ENCODE measurements at places on chromosomes 7 and 10.

DNA sequence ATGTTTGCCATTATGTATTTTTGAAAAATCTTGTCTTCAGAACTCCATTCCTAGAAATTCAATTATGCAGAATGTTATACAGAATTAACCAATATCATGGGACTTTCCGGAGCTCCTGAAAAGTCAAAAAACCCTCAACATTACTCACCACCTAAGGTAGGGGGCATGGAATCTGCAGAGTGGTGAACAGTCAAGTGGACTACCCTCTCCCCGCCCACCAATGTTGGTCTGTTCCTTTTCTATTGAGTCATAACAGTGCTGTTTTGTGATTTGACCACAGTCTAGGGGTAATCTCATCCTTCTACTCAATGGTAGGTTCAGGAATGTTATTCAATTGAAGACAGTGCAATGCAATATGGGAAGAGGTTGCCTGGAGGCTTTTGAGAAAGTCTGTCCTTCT is 130.5 kb upstream of the HABP2 start:
- DNase-seq, result no peak

GRCh38 chr10:97782455-97783228 is 10.8 kb upstream of the SFRP5 start:
- DNase-seq, result no peak

DNA sequence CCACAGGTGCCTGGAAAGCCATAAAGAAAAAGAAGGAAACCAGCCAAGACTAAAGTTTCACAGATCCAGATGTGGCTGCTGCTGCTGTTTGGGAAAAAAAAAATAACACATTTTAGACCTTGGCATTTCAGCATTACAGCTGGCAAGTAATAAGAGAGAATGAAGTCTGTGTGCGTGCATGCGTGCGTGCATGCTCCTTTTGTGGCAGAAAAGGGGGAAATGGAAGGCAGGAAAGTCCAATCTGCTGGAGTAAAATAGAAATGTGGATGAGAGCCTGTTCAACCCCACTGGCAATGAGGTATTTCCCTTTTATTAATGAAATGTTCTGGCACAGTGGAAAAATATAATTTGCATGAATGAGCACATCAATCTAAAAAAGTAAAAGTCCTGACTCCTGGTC is 137.0 kb upstream of the SEMA3A start:
- DNase-seq, result no peak

DNA sequence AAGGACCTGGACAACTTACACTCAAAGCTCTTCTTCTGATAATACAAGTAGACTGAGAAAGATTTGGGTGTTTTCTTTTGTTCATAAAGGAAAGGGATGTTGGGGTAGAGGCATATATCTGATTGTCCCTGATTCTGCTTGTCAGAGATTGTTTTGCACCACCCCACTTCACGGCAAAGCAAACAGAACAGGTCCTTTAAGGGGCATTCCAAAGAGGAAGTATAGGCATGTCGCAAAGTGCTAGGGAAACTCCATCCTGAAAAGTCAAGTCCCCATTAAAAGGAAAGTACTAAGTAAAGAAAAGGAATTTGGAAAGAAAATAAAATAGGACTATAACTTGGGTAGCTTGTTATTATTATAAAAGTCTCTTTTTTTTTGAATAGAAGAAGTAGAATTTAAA is 233.0 kb downstream of the DNAJB9 start:
- DNase-seq, result no peak

GRCh38 chr7:37409461-37409860 is 39.2 kb downstream of the ELMO1 start:
- DNase-seq, result no peak

DNA sequence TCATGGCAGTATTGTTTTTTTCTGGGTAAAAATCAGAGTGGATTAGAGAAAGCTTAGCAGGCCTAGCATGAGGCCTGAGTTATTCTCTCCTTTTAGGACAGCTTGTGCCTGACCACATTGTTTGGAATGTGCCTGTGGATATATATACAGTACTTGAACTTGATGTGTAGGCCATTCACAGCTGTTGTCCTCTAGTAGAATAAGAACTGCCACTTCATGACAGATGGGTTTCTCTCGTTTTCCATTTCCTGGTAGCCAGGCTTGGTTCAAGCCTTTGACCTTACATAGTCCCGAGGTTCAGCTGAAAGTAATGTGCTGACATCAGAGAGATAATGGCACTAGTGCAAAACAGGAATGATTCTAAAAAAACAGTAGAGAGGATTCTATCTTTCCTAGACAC is 473.9 kb downstream of the AUTS2 start:
- DNase-seq, result no peak

- no peak for DNase-seq
These were observed 18.1 kb downstream of the SHH start for GRCh38 chr7:155794196-155794595.

DNA sequence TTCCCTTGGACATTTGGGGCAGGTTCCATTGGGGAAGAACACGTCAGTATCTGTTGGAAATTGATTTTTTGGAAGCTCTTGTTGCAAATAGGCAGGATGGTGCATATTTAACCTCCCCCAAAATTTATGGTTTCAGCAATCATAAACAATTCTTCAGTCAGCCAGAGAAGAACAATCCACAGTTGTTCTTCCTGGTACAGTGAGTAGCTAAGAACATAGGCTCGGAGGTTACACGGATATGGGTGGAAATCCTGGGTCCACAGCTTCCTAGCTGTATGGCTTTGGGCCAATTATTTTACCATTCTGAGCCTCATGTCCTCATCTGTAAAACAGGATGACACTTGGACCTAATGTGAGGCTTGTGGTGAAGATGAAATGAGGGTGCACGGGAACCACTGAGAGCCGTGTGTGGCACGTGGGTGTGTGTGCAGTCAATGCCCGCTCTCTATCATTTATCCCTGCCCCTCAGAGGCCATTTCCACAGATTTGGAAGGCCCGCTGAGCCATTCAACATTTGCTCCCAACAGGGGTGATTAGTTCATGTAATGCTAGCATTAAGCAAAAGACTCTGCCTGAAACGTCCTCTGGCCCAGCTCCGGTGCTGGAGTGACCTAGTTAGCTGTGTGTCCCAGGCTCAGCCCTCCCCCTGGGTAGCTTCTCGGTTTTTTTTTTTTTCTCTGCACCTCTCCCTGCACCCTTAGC is 9.7 kb downstream of the CAMK1D start:
- DNase-seq, result peak; percentile 16

GRCh38 chr7:43905209-43905946 is 1.0 kb downstream of the URGCP start:
- DNase-seq, result no peak

DNA sequence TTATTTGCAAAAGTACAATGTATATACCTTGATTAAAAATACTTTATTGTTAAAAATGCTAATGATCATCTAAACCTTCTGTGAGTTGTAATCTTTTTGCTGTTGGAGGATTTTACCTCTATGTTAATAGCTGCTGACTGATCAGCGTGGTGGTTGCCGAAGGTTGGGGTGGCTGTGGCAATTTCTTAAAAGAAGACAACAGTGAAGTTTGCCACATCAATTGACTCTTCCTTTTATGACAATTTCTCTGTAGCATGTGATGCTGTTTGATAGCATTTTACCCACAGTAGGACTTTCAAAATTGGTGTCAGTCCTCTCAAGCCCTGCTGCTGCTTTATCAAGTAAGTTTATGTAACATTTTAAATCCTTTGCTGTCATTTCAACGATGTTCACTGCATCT is 16.9 kb upstream of the ENTPD1 start:
- no peak for DNase-seq

- DNase-seq, result no peak
These were observed 373.3 kb upstream of the PRKCQ start for GRCh38 chr10:6953271-6953801.

- DNase-seq, result no peak
These were observed 4.8 kb downstream of the LAMB1 start for GRCh38 chr7:107998150-107998549.

DNA sequence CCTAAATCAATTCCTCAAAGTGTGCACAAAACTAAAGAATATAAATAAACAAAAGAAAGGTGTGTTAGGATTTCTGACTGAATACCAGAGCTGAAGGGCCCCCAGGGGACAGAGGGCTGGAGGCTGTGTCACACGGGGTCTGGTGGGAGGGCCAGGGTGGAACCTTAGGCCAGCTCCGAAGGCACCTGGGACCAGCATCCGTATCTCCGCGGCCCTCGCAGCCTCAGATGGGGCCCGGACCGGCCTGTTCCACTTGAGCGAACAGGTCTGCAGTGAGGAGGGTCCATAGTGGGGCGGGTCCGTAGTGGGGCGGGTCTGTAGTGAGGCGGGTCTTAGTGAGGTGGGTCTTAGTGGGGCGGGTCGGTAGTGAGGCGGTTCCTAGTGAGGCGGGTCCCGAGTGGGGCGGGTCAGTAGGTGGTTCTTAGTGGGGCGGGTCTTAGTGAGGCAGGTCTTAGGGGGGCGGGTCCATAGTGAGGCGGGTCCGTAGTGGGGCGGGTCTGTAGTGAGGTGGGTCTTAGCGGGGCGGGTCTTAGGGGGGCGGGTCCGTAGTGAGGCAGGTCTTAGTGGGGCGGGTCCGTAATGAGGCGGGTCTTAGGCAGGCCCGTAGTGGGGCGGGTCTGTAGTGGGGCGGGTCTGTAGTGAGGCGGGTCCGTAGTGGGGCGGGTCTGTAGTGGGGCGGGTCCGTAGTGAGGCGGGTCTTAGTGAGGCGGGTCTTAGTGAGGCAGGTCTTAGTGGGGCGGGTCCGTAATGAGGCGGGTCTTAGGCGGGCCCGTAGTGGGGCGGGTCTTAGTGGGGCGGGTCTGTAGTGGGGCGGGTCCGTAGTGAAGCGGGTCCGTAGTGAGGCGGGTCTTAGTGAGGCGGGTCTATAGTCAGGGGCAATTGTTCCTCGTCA is 15.1 kb downstream of the GPR146 start:
- DNase-seq, result no peak

DNA sequence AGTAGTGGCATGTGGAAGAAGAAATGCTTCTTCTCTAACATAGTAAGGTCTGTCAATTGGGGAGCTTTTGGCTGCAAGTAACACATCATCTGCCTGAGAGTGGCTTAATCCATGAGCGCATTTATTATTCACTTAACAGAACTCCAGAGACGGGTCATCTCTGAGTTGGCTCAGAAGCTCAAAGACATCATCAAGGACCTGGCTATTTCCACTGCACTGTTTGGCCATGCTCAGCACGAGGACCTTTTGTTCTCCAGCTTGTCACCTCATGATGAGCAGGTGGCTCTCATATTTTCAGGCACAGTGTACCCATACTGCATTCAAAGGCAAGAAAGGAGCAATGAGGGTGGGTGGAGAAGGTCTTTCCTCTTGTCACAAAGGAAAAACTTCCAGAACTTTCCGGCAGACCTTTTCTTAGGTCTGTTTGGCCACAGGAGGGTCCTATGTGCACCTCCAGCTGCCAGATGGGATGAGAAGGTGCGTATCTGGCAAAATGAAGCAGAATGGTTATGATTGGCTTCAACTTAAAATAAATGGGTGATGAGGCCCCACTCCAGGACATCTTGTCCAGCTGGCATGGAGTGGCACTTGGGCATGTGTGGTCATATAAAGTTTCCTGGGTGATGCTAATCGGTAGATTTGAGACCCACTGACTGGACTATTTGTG is 55.6 kb upstream of the SHH start:
- DNase-seq, result no peak

DNA sequence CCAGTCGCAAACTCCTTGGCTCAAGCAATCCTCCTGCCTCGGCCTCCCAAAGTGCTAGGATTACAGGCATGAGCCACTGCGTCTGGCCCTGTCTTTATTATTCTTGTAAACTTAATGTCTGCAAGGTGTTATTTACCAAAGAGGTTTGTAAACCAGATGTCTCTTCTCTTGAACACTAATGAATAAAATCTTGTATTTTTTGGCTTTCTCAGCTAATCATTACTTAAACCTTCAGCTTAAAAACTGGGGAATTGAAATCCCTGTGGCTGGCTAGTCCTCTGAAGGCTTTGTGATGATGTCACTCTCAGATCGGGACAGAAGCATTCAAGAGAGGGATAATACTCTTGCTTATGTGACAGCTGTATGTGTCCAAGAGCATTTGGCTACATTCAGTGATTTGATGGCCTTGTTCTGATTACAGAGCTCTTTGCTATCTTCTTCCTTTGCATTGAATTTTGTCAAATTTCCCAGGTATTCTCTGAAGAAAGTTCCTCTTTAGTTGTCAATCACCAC is 130.3 kb downstream of the BICC1 start:
- no peak for DNase-seq

DNA sequence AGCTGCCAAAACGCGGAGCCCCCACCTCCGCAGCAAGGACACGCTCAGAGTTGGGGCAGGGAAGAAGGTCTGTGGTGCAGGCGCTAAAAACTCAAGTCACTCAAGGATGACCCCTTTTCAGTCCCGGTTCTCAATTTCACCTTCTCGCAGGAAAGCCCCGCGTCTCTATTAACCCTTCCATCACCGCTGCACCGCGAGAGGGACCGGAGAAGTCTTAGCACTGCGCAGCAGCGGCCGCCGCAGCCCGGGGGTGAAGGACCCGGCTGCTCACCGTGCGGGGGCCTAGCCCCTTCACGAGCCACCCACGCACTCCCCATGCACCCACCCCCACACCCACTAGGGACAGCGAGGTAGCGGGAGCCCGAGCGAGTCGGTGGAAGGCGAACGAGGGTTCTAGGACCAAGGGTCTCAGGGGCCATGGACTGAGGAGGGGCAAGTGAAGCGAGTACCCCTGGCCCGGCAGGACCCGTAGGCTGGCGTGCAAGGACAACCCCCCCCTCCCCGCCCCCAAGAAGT is 162.9 kb downstream of the SH3PXD2A start:
- peak; percentile 35 for DNase-seq

DNA sequence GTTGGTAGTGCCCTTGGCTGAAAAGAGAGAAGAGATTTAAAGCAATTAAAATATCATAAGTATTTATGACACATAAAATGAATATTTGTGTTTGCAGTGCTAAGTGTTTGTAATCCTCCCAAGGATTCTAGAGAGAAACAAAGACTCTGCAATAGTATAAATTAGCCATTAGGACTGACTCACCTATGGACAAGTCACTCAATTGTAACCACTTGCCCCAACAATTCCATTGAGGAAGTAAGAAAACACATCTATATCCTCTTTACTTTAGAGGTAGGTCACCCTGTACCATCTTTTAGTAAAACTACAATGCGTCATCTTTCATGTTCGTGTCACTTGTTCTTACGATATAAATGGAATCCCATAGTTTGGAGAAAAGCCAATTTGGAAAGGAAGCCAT is 85.7 kb upstream of the INHBA start:
- DNase-seq, result no peak

GRCh38 chr10:65312876-65313275 is 1613.0 kb upstream of the LRRTM3 start:
- DNase-seq, result no peak

DNA sequence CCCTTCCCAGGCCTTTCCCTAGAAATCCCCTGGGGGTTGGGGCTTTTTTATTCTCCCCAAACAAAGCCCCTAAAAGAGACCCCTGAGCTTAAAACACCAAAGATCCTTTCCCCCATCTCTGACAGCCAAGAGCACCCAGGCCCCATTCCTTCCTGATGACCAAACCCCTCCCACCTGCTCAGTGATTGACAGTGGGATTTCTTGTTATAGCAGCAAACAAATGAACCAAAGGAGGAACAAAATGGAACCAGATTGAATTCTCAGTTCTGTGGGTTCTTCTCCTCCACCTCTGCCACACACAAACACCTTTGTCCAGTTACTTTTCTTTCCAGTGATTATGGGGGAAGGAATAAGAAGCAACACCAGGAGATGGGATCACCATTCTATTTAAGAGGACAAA is 21.5 kb upstream of the CDHR3 start:
- no peak for DNase-seq

Measured in stimulated activated CD4-positive, alpha-beta T cell treated with anti-CD3 and anti-CD28 coated beads, Interleukin-2, amount 100 ng/mL, for 24 hours (primary cell).